ENCODE measurements at places on chromosomes 16 and 17.

- no peak for DNase-seq
These were observed 107.6 kb downstream of the RMI2 start for GRCh38 chr16:11452746-11453389.

GRCh38 chr17:47820033-47820789 is 1.4 kb downstream of the OSBPL7 start:
- DNase-seq = no peak

GRCh38 chr16:89890886-89891657 is 17.7 kb downstream of the TCF25 start:
- no peak for DNase-seq

DNA sequence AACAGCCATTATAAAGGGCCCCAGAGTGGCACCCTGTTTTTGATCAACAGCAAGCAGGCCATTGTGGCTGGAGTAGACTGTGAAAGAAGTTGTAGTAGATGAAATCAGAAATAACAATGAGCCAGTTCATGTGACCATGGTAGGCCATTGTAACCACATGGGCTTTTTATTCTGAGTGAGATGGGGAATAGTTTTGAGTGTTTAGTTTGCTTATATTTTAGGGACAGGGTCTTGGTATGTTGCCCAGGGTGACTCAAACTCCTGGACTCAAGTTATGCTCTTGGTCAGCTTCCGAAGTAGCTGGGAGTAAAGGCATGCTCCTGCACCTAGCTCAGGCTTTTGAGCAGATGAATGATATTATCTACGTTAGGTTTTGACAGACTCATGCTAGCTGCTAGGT is 12.0 kb downstream of the CBFB start:
- no peak for DNase-seq

GRCh38 chr17:66650544-66650877 is 184.4 kb upstream of the CACNG5 start:
- no peak for DNase-seq
